Endothelial cell of umbilical vein (primary cell): ENCODE measurements at places on chromosomes 6 and 20.
A peak's percentile ranks its signal among the peaks of the same experiment; 100 is the strongest.

DNA sequence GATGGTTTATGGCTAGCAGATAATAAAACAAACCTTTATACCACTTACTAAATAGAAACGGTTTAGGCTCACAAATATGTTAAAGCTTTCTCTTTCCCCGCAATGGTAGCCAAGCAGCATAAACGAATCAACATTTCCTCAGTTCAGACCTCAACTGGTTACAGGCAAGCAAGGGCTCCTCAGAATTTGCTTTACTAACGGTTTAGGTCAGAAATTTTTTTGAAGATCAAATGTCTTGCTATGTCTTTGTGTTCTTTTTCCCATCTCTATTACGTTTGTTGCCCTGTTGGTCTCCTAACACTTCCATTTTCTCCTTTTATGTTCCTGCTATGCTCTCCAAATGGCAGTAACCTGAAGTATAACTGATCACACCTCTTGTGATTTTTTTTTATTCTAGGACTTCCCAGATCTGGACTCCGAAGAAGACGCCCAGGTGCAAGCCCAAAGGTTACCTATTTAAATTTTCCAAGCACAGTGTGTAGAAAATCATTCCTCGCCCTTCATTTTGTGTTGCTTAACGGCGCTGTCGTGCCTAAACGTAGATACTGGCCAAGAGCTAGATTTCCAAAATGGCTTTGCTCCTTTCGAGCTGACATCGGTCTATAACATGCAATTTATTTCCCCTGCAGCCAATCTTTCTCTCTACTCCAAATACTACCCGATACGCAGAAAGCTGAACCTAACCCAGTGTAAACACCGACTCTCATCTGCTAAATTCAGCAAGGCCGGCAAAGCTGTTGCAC is 717 bp upstream of the ASF1A start:
- DNase-seq: peak; percentile 87

GRCh38 chr6:147603392-147604081 is 95.0 kb downstream of the SAMD5 start:
- no peak for DNase-seq

GRCh38 chr6:40192516-40192915 is 258.3 kb upstream of the MOCS1 start:
- DNase-seq: no peak

DNA sequence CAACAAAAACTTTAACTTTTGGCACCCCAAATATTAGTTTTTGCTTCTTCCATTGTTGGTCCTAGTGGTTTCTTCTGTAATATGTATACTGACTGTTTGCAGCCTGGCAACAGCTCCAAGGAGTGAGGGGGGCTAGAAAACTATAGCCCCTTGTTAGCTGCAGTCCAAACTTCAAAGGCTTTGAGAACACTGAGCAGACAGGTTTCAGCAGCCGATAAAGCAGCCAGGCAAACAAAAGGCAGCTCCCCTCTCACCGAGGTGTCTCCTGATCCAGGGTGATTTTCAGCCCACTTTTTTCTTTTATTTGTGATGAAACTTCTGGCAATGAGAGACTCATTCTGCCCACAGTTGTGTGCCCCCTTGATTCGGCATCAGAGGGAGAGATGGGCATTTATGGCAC is 80.7 kb downstream of the OLIG3 start:
- DNase-seq: no peak

- DNase-seq: no peak
These were observed 40.4 kb downstream of the SYNE1 start for GRCh38 chr6:152596726-152597125.

DNA sequence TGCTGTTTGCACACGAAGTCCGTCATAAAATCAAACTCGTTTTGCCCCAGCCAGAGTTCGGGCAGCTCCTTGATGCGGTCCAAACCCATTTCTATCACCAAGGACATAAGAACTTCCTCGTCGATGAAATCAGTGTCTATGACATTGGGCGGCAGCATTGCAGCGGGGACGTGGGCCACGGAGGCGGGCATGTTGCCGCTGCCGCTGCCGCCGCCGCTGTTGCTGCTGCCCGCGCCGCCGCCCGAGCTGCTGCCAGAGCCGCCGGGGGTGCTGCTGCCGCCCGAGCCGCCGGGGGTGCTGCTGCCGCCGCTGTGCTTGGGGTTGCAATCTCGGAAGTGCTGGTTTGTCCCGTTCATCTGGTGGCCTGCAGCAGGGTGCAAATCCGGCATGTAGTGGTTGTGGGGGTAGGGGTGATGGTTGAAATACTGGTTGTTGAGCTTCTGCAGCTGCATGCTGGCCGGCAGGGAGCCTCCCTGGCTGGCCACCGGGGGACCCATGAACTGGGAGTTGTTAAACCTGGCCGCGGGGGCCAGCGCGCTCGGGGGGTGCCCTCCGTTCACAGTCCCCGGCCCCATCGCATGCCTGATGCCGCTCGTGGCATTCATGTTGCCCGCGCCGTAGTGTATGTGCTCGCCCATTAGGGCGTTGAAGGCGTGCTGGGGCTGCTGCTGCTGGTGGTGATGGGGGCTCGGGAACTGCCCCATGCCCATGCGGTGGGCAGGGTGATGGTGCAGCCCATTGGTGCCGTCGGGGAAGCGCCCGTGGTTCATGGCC is 1.1 kb downstream of the CITED2 start:
- peak; percentile 61 for DNase-seq

DNA sequence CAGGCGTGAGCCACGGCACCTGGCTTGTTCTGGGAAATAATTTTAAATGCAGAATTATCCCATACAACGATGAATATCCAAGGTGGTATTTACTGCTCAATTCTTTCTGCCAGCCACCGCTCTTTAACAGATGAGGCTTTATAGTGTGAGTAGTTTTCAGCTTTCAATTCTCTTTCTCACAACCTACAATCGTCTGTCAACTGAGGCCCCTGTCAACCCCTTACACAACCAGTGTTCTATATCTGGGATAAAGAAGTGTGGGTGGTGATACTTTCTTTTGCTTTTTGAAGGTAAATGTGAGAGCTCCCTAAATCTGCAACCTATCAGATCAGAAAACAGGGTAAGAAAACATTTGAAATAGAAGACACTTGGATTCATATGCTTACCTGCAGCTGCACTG is 22.5 kb downstream of the STAU1 start:
- no peak for DNase-seq

- DNase-seq: no peak
These were observed 8.3 kb upstream of the NPEPL1 start for GRCh38 chr20:58684291-58684690.

DNA sequence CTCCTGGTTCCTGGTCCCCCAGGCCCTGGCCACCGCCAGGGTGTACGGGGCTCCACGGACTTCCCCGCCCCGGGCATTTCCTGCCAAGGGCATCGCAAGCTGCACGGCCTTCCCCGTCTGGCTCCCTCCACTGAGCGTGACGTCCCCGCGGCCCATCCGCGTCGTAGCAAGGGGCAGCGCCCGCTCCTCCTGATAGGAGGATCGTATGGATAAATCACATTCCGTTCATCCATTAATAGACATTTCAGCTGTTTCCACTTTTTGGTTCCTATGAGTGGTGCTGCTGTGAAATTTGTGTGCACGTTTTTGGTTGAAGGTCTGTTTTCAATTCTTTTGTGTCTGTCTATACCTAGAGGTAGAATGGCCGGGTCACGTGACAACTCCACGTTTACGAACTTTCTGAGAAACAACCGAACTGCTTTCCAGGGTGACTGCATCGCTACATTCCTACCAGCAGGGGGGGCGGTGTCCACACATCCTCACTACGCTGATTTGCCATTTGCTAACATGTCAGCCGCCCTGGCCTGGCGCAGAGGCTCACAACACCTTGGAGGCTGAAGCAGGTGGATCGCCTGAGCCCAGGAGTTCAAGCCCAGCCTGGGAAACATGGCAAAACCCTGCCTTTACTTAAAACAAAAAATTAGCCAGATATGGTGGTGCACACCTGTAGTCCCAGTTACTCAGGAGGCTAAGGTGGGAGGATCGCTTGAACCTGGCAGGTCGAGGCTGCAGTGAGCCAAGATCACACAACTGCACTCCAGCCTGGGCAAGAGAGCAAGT is 37.7 kb downstream of the KCNQ2 start:
- DNase-seq: peak; percentile 80

DNA sequence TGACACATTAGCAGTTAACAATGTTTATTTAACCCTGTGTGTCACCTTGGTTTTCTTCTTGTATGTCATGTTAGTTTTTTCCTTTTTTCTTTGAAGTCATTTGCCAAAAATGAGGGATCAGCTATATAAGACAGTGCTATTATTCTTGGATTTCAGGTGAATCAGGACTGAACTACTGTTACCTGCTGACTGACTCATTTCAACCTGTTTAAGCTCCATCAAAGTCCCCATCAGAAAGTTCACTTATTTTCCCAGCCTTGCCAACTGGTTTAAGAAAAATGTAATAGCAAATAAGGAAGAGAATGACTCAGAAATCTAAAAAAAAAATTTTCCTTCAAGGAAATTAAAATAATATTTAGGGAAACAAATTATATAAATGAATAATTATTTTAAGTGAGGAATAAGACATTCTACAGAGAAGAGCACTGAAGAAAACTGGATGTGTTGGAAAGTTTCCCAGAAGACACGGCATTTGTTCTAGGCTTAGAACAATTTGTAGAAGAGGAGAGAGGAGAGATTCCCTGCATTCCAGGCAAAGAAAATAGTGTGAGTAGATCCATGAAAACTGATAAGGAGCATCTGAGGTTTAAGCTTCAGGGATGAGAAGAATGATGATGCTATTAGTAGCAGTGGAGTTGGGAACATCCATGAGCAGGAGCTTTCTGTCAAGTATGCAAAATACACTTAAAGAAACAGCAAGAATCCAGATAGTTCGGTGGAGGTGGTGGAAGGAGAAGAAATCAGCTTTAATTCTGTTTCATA is 84.9 kb upstream of the SIM1 start:
- DNase-seq: no peak

DNA sequence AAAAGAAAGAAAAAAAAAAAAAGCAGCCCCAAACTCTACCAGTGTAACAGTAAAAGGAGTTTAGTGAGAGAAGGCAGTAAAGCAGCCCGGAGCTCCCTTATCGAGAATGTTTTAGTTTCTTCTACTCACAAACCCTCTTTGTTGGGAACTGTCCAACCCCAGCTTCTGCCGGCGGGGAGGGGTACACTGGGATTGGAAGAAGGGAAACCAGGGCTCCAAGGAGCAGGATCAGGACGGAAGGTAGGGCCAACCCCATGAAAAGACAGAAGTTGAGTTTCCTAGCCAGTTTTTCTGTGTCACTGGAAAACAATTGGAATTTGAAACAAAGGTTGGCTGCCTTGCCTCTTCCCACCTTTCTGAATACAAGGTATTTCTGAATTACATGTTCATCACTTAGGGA is 66.0 kb downstream of the KIZ start:
- no peak for DNase-seq

DNA sequence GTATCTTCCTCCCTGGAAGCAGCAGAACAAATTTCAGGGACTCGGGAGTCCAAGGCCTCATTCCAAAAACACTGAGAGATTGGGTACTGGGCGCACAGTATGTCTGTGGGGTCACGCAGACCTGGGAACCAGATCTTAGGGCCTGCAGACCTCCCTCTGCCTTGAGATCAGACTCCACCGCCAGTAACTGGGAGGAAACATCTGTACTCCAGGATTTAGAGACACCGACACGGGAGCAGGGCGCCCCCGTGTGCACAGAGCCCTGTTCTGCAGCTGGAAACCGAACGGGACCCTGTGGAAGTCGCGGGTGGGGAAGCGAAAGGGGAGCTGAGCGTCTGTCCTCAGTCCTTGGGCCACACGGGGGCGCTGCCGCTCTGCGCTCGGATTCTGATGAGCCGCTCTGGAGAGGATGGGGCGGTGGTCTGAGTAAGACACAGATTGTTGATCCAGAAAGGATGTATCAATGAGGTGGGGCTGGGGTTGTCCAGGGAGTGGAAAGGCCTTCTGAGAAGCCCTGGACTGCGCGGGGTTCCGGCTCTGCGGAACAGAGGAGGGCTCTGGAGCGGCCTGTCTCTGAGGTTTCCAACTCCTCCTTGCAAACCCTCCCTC is 35.7 kb upstream of the HLA-E start:
- DNase-seq: peak; percentile 93

DNA sequence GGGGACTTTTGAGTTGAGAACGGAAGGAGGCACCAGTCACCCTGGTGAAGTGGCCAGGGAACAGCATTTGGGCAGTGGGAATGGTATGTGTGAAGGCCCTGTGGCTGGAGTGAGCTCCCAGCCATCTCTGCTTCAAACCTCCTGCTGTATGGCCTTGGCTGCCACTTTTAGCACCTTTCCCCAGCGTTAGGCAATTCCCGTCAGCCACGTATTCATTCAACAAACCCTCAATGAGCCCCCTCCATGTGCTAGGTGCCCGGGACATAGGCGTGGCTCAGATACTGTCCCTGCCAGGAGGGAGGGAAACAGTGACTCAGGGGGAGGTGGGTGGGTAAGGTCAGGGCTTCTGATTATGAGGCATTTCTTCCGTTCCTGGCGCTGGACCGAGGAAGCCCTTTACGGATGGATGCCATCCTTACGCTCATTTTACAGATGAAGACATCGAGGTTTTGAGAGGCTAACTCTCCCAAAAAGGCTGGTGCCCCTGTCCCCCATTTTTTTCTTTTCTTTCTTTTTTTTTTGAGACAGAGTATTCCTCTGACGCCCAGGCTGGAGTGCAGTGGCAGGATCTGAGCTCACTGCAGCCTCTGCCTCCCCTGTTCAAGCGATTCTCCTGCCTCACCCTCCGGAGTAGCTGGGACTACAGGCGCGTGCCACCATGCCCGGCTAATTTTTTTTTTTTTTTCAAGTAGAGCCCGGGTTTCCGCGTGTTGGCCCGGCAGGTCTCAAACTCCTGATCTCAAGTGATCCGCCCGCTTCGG is 37.5 kb downstream of the SRC start:
- peak; percentile 66 for DNase-seq

- DNase-seq: no peak
These were observed 96.1 kb downstream of the NUS1 start for GRCh38 chr6:117771403-117771802.

DNA sequence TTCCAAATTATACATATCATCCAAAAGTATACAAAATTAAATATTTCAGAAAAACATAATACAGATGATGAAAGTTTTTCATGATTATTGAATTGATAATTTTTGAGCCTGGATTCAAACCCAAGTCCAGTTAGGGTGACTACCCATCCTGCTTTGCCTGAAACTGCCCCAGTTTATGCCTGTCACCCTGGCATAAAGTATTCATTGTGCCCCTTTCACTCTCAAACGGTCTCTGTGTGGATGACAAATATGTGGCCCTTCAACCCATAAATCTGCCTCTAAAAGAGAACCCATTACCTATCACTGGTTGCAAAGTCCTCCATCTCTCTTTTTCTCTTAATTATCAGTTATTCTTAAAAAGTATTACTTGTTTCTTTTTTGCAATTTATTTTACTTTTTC is 553.7 kb upstream of the JARID2 start:
- no peak for DNase-seq

- peak; percentile 79 for DNase-seq
These were observed 121.8 kb downstream of the SULF2 start for GRCh38 chr20:47663354-47664067.
